ENCODE measurements at places on chromosomes 2 and 18. TPM values are rescaled to one million over a fixed set of nuclear protein-coding genes. Genes with fewer than 3 reads are reported as not detected.

The PROC gene
- total RNA-seq, result not detected

The GCA gene
- 3.7 TPM for total RNA-seq

The CYP27A1 gene
- total RNA-seq, result 17.1 TPM

The MIB1 gene
- 55.6 TPM for total RNA-seq

The GLI2 gene
- 11.3 TPM for total RNA-seq

The CSRNP3 gene
- total RNA-seq, result 0.57 TPM

The TBR1 gene
- not detected for total RNA-seq

The ABCG8 gene
- total RNA-seq, result not detected

The REG3G gene
- total RNA-seq, result not detected

The SPR gene
- total RNA-seq, result 23.5 TPM

The C1GALT1C1L gene
- total RNA-seq, result 0.57 TPM

The TRPM8 gene
- under 0.01 TPM for total RNA-seq

The ZNF385B gene
- total RNA-seq, result not detected

The MYO7B gene
- total RNA-seq, result not detected

The TTN gene
- under 0.01 TPM for total RNA-seq

The GIGYF2 gene
- 55.8 TPM for total RNA-seq

The REG1B gene
- total RNA-seq, result not detected

The DSG2 gene
- 2.3 TPM for total RNA-seq

The METTL5 gene
- 36.2 TPM for total RNA-seq

The GALNT13 gene
- 17.2 TPM for total RNA-seq

The FAHD2B gene
- 7.5 TPM for total RNA-seq

The PLCD4 gene
- total RNA-seq, result 1.8 TPM

The CCDC141 gene
- total RNA-seq, result under 0.01 TPM

The SLC8A1 gene
- 13.1 TPM for total RNA-seq

The SP110 gene
- total RNA-seq, result 2.7 TPM

The IL36G gene
- total RNA-seq, result not detected

The PRKAG3 gene
- total RNA-seq, result not detected

The POTEC gene
- total RNA-seq, result under 0.01 TPM

The PKP4 gene
- 26.1 TPM for total RNA-seq

The SPDYA gene
- 0.71 TPM for total RNA-seq

The FLACC1 gene
- 0.74 TPM for total RNA-seq

The SAP130 gene
- 1.8 TPM for total RNA-seq

The MTERF4 gene
- 28.6 TPM for total RNA-seq

The PAPOLG gene
- total RNA-seq, result 6.1 TPM

The ONECUT2 gene
- under 0.01 TPM for total RNA-seq

The SLC40A1 gene
- 103 TPM for total RNA-seq

The REG3A gene
- not detected for total RNA-seq

The LOXHD1 gene
- not detected for total RNA-seq

The RFX8 gene
- 2.0 TPM for total RNA-seq

The MAP2 gene
- 0.71 TPM for total RNA-seq

The POTEE gene
- not detected for total RNA-seq

The CFAP221 gene
- total RNA-seq, result not detected

The SGPP2 gene
- not detected for total RNA-seq

The AQP12A gene
- not detected for total RNA-seq

The KCNS3 gene
- total RNA-seq, result 0.43 TPM

The CNDP1 gene
- total RNA-seq, result not detected

The PTH2R gene
- total RNA-seq, result under 0.01 TPM

The TIGD1 gene
- total RNA-seq, result 1.8 TPM

The FER1L5 gene
- 1.4 TPM for total RNA-seq

The SMYD1 gene
- total RNA-seq, result not detected

The RBKS gene
- 1.6 TPM for total RNA-seq

The TSPYL6 gene
- total RNA-seq, result not detected

The DAW1 gene
- 0.55 TPM for total RNA-seq

The INHA gene
- 0.46 TPM for total RNA-seq

The TUBA3E gene
- total RNA-seq, result not detected

Measured in smooth muscle cell of bladder (primary cell).